ENCODE measurements at places on chromosomes 13 and 19. TPM values are rescaled to one million over a fixed set of nuclear protein-coding genes. Genes with fewer than 3 reads are reported as not detected.

Gene PHLDB3
- total RNA-seq, result 25.3 TPM

Gene ADAMTSL5
- total RNA-seq, result 4.9 TPM

Gene KASH5
- 0.14 TPM for total RNA-seq

Gene PROSER1
- 92.0 TPM for total RNA-seq

Gene PNMA8B
- total RNA-seq, result not detected

Gene SLC15A1
- not detected for total RNA-seq

Gene VRK3
- total RNA-seq, result 67.7 TPM

Gene SH3GL1
- 56.3 TPM for total RNA-seq

Gene KLK12
- not detected for total RNA-seq

Gene SPRY2
- total RNA-seq, result 0.14 TPM

Gene IRGC
- not detected for total RNA-seq

Gene CCNE1
- total RNA-seq, result 39.6 TPM

Gene CCL25
- total RNA-seq, result not detected

Gene HPN
- total RNA-seq, result 0.11 TPM

Gene HSH2D
- total RNA-seq, result 43.5 TPM

Gene COL5A3
- 0.87 TPM for total RNA-seq

Gene OVOL3
- total RNA-seq, result not detected
